ENCODE measurements at places on chromosomes 7 and 10. TPM values are rescaled to one million over a fixed set of nuclear protein-coding genes. Genes with fewer than 3 reads are reported as not detected.

GRCh38 chr7:112283382-112283910 lies 77.0 kb downstream of the ZNF277 start:
- no peak overlapping the region for H3K4me3 ChIP-seq
- H3K27ac ChIP-seq: no peak overlapping the region
- no peaks in the 10 kb centered on the region for H3K27me3 ChIP-seq

DNA sequence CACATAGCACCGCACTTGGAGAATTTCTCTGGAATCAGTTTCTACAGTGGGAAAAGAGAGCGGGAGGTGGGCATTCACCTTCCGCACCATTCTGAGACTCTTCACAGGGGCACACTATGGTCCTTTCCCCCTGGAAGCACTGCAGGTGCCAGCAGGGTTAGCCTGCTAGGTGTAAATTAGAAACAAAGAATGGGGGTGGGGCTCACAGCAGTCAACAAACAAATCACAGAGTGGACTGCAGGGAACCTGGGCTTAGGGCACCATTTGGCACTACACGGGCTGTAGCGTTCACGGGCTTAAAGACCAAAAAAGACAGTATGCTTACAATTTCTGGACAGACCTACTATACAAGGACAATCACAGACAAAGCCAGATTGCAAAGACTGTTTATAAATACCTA lies 8.0 kb upstream of the PKD1L1 start:
- no peak for DNase-seq
- peaks cover 3% of the 10 kb centered on the region for H3K36me3 ChIP-seq
- H3K27me3 ChIP-seq: no peaks in the 10 kb centered on the region
- no peak overlapping the region for H3K4me3 ChIP-seq
- H3K27ac ChIP-seq: no peak overlapping the region

DNA sequence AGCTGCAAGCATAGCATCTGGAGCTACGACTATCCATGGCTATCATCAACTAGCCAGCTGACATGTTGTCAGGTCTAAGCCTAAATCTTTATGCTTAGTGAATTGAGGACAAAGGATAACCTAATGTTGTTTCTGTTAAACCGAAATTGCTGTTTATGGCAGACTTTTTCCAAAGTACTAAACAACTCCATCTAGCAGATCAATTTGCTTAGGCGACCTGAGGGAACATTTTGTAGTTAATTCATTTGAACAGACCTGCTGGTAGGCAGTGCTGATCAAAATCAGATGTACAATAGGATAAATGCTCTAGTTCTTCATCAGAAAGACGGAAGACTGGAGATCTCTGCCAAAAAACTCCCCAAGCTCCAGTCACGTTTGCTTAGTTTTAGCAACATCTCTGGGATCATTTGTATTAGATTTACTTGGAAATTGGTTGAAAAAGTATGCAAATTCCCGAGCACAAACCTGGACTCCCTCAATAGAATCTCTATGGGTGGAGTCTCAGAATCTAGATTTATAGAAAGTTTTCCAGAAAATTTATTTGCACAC lies 301.6 kb upstream of the NRP1 start:
- H3K36me3 ChIP-seq: no peaks in the 10 kb centered on the region
- no peak for DNase-seq
- H3K4me1 ChIP-seq: no peaks in the 10 kb centered on the region
- H3K27ac ChIP-seq: no peak overlapping the region
- H3K27me3 ChIP-seq: no peaks in the 10 kb centered on the region

DNA sequence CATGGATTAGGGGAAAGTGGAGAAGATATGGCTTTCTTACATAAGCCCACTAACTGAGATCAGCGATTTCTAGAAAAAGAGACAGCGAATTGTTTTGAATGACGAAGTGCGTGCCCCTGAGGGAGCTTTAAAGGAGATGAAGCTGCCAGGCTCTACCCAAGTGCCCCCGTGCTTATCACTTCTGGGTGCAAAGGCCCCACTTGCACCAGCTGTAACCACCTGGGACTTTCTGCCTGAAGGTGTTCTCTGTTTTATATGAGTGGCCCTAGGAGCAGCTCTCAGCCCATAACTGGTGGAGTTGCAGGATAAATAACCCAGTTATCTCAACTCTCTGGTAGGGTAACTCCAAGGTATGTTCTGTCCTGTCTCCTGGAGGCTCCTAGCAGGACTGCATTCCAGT lies 20.4 kb upstream of the CARD11 start:
- H3K4me1 ChIP-seq: peaks cover 52% of the 10 kb centered on the region
- no peaks in the 10 kb centered on the region for H3K27me3 ChIP-seq
- no peak overlapping the region for H3K4me3 ChIP-seq
- no peaks in the 10 kb centered on the region for H3K36me3 ChIP-seq
- no peak overlapping the region for H3K27ac ChIP-seq

DNA sequence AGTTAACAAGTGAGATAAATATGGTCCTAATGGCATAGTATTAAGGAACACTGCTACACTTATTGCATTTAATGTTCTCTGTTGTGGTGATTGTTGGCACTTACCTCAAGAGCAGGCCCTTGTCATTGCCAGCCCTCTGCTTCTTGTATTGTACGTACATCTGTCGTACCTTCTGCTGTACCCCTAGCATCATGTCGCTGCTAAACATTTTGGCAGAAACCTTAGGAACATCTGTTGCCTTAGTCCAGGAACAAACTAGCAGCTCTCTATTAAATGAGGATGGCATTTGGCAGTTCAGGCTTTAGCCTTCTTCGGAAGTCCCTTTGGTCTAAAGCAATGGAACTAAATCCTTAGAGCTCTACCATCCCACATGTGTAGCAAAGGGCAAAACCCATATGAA lies 47.6 kb downstream of the PRKG1 start:
- H3K27me3 ChIP-seq: no peaks in the 10 kb centered on the region
- no peak for DNase-seq
- H3K36me3 ChIP-seq: no peaks in the 10 kb centered on the region
- H3K4me1 ChIP-seq: no peaks in the 10 kb centered on the region

The ZNF365 gene
- 0.06 TPM for polyA plus RNA-seq

DNA sequence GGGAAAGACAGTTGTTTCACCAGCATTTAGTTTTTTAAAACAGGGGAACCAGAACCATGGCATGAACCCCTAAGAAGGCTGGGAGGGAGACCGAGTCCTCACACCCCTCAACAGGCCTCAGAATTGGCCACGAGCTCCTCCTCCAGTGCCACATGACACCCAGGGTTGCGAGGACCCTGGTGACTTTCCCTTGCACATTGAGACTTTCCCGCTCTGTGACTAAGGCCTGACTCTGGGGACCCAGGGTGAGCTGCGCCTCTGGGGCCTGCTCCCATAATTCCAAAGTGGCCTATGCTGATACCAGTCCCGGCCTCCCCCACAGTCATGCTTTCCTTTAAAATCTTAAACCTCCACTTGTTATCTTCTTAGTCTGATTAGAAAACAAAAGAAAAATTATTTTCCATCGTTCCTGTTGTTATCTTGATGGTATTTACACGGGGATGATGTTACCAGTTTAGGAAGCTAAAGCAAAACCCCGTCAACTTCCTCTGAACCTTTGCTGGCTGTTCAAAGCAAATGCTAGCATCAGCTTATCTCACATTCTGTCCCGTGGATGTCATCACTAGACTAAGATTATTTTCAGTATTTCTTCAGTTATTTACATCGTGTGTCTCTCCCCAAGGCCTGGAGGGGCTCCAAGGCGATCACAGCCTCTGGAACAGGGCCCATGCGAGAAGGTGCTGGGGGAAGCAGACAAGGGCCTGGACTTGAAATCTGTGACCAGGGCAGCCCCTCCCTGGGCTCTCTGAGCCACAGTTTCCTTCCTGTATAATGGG lies 42.1 kb downstream of the FAM53B start:
- H3K27ac ChIP-seq: peak overlapping the region; percentile 80
- H3K4me1 ChIP-seq: peaks cover 99% of the 10 kb centered on the region
- no peak for DNase-seq
- H3K36me3 ChIP-seq: peaks cover 89% of the 10 kb centered on the region
- no peaks in the 10 kb centered on the region for H3K27me3 ChIP-seq

DNA sequence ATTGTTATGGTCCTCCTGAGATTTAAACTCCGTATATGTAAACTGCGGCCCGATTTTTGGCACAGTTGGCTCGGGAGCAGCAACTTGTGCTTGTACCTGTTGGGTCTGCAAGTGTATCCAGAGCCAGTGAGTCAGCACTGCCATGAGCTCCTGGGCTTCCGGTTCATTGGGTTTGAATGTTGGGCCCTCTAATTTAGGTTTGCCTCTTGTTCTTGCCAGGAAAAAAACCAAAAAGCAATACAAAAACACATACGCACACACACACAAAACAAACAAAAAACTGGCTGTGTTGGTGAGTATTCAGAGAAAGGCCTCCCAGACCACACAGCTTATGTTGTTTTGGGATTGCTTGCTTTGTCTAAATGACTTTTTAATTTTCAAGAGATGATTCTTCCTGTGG lies 26.3 kb downstream of the SND1 start:
- H3K4me3 ChIP-seq: no peak overlapping the region
- DNase-seq: no peak
- no peak overlapping the region for H3K27ac ChIP-seq
- H3K27me3 ChIP-seq: no peaks in the 10 kb centered on the region
- H3K4me1 ChIP-seq: peaks cover 3% of the 10 kb centered on the region

Measured in B cell (primary cell).